NK-92 treated with Interleukin-12 subunit alpha and Interleukin-12 subunit beta, amount 100 ng/mL, for 24 hours (cell line): ENCODE measurements at places on chromosomes 11 and 22.

GRCh38 chr11:104892723-104893511 lies 5.3 kb downstream of the CASP12 start:
- DNase-seq, result no peak

DNA sequence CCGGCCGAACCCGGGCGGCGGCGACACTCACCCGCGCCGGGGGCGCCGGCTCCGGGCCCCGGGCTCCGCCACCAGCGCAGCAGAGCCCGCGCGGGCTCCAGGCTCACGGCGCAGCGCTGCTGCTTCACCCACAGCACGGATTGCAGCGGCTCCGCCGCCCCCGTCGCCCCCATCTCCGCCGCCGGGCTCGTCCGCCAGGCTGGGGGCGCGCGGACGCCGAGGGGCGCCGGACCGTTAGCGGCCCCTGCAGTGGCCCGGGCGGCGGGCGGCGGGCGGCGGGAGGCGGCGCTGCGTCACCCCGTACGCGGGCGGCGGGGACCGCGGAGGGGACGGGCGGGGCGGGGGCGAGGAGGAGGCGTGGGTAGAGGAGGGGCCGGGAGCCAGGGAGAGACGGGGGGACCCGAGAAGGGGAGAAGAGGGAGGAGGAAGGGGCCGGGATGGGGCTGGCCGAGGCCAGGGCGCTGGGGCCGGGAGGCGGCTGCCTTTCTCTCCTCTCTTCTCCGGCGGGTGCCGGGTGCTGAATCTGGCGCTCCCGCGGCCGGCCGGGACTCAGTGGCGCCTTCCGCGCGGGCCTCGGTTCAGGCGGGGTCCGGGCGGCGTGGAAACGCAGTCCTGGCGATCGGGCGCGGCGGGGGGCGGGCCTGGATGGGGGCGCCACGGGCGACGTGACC lies at the start of gene CERK:
TSS of gene CERK (minus strand) at position 277 of the 671 bp plus-strand sequence. CDS start at position 173, 104 bp downstream.
- no peak for DNase-seq

DNA sequence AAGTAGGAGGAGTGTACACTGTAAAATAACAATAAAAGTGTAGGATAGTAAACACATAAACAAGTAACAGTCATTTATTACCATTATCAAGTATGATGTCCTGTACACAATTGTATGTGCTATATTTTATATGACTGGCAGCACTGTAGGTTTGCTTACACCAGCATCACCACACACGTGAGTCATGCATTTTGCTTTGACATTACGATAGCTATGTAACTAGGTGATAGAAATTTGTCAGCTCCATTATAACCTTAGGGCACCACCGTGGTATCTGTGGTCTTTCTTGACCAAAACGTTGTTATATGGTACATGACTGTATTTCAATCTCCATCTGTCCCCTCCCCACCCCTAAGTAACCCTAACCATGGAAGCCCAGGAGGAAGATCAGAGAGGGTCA lies 1.1 kb downstream of the DNAL4 start:
- no peak for DNase-seq

GRCh38 chr11:117621226-117621625 lies 175.8 kb downstream of the DSCAML1 start:
- peak; percentile 4 for DNase-seq

- no peak for DNase-seq
These were observed 71.8 kb downstream of the CTTN start for GRCh38 chr11:70470127-70470526.

DNA sequence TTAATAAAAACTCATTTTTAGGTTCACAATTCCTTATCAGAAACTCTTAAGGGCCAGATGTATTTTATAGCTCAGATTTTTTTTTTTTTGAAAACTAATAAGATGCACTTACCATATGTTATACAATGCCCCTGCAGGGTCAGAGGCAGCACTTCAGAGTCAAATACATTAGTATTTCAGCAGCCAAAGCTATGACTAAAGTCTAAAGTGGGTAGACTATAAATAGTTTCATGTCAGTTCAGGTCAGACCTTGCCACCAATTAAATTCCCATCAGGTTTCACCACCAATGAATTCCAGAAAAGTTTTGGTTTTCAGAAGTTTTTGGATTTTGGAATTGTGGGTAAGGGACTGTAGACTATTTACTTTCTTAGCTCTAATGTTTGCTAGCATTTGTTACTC lies 75.9 kb downstream of the FAM83F start:
- DNase-seq, result no peak

- no peak for DNase-seq
These were observed 112.5 kb upstream of the CLPB start for GRCh38 chr11:72546866-72547265.
